Breast epithelium (tissue), 4 donors: ENCODE measurements at places on chromosomes 1 and 21. TPM values are rescaled to one million over a fixed set of nuclear protein-coding genes. Genes with fewer than 3 reads are reported as not detected.

Gene CLCNKB
- total RNA-seq = 0.33 TPM

Gene TFF2
- not detected for total RNA-seq

Gene TBX15
- 34.1 TPM for total RNA-seq

GRCh38 chr1:113861641-113862040 is 9.9 kb downstream of the PTPN22 start:
- DNase-seq = no peak

DNA sequence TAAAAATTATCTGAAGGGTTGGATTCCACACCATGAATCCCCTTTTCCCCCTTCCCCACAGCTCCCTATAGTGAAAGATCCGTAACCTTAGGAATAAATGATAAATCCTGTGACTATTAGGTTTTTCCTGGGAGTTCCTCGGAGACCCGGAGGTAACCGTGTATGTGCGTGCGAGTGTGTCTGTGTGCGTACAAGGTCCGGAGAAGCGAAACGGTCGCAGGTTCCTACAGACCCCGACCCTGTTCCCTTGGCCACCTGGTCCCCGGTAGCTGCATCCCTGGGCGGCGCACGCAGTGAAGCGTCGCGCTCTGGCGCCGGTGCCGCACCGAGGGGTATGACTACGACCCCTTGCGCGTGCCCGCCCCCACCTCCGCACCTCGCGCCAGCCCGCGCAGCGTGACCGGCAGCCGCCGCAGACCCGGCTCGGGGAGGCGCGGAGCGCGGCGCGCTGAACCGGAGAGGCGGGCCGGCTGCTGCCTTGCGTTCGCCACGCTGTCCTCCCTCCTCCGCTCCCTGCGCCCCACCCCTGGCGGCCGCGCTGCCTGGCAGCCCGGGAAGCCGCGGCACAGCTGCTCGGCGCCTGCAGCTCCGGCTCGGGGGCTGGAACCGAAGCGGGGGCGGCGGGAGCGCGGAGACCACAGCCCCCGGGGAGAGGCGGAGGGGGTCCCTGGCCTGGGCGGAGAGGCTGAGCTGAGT is at the start of gene AK5:
AK5 (plus strand) TSS at position 529 of the 696 bp plus-strand sequence. CDS start 295 bp downstream, outside the sequence.
- DNase-seq = no peak

- no peak for DNase-seq
Observed at GRCh38 chr1:205921570-205921909, 21.7 kb downstream of the SLC26A9 start.

- no peak for DNase-seq
Observed at GRCh38 chr1:55364216-55364615, 149.1 kb upstream of the USP24 start.

DNA sequence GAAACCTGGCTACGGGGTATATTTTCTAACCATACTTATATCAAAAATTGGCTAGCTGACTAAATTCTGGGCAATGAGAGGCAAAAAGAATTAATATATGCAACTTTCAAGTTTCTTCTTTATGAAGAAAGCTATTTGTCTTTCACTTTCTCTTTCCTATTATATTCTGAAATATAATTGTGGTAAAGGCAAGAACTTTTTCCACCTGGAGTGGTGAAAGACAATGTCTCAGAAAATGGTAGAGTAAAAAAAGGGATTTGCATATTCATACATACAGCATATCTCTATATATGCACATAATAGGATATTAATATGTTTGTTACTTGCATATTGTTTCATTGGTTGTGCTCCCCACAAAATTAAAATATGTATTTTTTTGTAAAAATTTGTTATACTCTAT is 793.8 kb downstream of the PLA2G4A start:
- DNase-seq = no peak

DNA sequence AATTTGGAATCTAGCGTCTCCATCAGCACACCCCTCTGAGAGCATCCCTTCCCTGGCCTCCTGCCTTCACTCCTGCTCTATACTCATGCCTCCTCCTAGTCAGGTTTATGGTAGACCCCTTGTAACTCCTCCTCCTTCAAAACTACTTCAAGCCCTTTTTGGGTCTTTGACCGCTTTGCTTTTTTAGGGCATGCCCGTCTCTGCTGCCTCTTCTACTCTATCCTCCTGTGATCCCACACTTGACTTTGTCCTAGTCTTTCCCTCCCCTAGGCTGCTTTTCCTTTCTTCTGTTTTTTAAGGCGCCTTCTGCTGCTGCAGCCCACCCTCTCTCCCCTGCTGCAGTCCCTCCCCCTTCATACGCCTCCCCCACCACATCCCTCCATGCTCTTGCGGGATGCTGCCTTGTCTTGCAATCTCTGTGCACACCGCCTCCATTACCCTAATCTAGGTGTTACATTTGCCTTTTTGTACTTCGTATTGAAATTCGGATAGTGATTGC is 1.5 kb downstream of the SNX27 start:
- DNase-seq = no peak
